ENCODE measurements at places on chromosomes 2 and 18.
A peak's percentile ranks its signal among the peaks of the same experiment; 100 is the strongest.

GRCh38 chr18:58866066-58866772 is 1.5 kb downstream of the ZNF532 start:
- no peak for DNase-seq

DNA sequence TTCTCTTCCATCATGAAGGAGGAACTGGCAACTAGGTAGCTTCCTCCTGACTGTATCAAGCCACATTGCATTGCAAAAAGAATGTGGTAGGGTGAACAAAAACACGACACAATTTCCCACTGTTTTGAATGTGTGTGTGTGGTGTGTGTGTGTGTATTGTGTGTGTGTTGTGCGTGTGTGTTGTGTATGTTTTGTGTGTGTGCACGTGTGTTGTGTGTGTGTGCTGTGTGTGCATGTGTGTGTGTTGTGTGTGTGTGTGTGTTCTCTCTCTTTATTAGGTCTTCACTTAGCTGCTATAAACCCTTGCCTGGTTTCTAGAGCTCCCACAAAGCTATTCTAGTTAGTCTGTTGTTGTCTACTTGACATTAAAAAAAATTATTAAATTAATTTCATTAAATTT is 550.0 kb upstream of the GYPC start:
- no peak for DNase-seq

GRCh38 chr2:1701020-1701419 is 43.3 kb downstream of the PXDN start:
- no peak for DNase-seq

DNA sequence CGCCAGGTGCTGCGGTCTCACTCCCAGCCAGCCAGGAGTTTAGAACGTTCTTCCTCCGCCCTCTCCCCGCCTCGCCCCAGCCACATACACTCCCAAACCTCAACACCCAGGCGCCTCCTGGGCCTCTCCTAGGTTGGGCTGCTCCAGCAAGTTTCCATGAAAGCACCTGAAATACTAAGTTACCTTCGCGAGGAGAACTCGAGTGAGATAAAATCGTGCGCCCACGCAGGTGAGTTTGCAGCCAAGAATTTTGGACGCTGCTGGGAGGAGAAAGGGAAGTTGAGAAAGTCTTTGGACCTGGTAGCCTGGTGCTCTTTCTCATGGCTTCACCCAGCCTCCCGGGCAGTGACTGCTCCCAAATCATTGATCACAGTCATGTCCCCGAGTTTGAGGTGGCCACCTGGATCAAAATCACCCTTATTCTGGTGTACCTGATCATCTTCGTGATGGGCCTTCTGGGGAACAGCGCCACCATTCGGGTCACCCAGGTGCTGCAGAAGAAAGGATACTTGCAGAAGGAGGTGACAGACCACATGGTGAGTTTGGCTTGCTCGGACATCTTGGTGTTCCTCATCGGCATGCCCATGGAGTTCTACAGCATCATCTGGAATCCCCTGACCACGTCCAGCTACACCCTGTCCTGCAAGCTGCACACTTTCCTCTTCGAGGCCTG is at the start of gene GPR39:
TSS of gene GPR39 (plus strand) at position 83 of the 673 bp plus-strand sequence.
- no peak for DNase-seq

GRCh38 chr2:131104487-131105155 is 515 bp upstream of the PLEKHB2 start:
- peak; percentile 51 for DNase-seq

DNA sequence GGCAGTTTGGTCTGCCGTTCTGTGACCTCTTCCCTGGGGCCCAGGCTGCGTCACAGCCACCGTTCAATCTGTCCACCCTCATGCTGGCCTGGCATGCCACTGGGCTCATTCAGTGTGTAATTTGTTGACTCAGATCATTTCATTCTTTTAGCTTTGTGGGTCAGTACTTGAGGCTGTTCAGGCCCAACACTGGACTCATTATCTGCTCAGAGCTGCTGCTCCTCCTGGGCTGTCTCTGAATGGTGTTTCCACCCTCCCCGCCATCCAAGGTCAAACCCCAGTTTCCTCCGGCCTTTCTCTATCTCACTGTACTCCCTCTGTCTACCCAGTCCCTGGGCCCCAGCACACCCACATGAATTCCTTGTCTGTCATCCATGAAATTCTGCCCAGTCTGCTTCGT is 152.4 kb upstream of the NCK2 start:
- DNase-seq: no peak

DNA sequence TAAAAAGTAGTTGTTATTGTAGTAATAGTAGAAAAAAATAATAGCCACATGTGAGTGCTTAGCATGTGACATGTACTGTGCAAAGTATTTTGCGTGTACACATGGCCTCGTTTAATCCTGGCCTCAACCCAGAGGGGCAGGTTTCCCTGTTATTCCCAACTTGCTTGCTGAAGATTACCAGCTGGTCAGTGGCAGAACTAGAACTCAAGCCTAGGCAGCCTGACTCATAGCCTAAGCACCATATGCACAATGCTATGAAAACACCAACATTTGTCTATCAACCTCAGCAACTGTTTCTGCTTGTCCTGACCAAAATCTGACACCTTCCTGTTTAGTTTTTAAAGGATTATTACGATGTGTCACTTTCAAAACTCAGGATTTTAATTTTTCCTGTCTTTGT is 234.9 kb upstream of the SMAD7 start:
- DNase-seq: no peak

DNA sequence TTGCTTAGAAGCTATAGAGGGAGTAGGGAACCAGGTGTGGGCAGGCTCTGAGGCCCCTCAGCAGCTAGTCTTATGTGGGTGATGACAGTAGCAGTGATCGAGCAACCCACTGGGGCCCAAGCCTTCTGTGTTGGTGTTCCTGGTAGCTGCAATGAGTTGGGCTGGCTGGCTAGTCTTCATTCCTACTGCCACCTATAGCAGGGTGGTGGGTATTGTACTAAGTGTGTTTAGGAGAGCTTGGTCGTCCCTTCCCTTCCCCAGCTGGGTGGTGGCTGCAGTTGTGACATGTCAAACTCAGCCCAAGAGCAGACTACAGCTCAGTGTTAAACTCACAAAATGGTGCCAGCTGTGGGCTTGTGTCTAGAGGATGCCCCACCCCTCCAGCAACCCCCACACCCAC is 486.1 kb upstream of the UBE2E3 start:
- DNase-seq: no peak

GRCh38 chr18:23499291-23499781 is 4.0 kb upstream of the RMC1 start:
- DNase-seq: no peak

- no peak for DNase-seq
Measured at GRCh38 chr2:231238689-231239088, 40.3 kb downstream of the ARMC9 start.

DNA sequence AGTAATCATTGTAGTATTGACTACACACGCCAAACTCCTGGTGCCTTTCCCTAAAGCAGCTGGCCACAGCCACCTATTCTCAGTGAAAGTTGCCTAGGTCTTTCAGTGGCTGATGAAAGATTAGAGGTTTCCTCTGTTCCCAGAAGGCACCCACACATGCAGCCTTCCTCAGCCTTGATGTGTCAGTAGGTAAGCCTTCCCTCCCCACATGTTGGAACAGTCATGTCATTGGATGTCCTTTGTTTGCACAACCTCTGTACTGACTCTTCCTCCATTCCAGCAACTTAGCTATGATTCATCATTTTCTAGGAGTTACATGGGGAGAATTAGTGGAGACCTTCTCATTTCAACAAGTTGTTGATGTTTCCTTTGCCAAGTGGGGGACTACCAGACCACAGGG is 630.8 kb upstream of the SLC39A10 start:
- DNase-seq: no peak

GRCh38 chr2:45713136-45713535 is 61.7 kb downstream of the PRKCE start:
- DNase-seq: no peak

DNA sequence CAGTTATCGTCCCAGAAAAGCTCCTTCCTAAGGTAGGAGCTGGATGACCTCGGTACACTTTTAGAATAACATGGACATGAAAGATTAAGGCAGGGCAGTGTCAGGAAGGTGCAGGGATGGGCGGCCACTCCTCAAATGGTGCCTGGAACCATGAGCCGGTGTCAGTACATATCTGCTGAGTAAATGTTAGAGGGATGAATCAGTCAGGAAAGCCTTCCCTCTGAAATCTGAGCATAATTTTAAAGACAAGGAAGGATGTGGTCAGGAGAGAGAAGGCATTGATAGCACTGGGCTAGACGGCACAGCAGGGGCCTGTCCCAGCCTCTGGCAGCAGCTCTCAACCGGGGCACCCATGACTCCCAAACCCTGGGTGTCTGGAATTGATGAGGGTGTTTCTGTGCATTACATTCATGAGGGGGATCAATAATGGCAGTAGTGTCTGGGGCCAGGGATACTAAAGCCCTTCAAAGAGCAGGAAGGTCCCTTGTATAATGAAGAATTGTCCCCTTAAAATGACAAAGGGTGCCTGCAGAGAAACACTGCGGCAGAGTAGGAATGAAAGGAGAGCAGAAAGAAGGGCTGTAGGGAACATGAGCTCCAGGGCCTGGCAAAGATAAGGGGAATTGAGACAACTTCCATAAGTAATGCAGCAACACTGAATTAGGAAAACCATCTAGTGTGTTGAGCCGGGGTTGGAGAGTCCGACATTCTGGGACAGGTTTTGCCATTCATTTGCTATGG is 162.3 kb upstream of the REV1 start:
- no peak for DNase-seq

DNA sequence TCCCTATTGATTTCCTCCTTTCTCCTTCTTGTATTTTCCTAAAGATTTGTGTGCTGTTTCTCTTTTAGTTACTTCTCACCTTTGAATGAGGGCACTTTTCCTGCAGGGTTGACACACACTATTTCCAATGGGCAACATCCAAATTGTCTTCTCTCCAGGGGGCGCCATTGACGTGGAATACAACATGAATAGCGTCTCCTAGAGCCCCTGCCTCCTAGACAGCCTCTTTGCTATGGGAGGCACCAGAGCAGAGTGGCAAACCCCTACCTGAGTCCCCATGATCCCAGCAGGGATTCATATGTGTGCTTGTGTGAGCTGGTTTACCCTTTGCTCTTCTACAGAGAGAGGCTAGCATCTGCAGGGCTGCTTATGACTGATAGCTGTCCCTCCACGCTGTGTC is 61.3 kb upstream of the ITSN2 start:
- DNase-seq: peak; percentile 37

- no peak for DNase-seq
Measured at GRCh38 chr2:127531221-127531648, 4.2 kb upstream of the MYO7B start.

DNA sequence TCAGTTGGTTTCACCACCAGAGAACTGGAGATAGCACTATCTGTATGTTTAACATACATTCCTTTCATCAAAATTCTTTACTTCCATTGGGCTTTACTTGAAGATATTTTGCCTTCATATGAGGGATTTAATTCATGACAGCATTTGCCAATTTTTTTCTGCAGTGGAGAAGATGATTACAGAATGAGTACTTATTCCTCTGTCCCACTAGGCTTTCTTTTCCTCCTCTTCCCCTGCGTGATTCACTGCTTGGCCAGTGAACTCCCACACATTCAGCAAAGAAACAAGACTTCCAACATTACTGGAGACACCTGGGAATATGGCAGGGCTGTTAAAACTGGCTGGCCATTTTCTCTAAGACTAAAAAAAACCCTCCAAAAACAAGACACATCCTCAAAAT is 425.8 kb upstream of the KCNH7 start:
- DNase-seq: no peak

GRCh38 chr2:23096906-23097602 is 287.9 kb upstream of the KLHL29 start:
- no peak for DNase-seq

- DNase-seq: no peak
Measured at GRCh38 chr2:217849154-217849975, 153.4 kb downstream of the TNS1 start.

DNA sequence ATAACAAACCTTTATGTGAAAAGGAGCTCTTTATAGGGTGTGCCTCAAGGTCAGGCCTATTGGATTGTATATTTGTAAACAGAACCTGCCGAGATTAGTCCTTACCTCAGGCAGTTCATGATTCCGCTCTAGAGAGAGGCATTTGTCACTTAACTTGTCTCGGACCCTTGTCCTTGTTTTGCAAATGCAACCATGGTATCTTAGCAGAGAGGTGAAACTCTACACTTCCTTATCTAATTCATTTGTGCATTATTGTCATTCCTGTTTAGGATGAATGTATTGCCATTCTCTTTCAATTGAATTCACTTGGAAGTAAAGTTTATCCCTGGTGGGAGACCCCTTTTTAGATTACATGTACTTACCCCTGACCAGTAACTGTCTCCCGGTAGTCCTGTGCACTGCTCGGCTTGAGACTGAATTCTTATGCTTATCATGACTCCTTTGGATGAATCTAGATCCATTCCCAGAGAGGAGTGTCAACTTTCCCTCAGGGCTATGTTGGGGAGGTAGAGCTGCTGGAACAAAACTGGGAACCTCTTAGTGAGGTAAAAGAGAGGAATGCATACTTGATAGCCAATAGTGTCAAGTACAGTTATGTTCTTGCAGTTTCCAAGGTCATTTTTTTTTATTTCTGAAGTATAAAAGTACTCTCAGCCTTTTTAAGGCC is 46.6 kb downstream of the SGPP2 start:
- no peak for DNase-seq

- DNase-seq: no peak
Measured at GRCh38 chr18:3151399-3152264, 68.1 kb downstream of the MYOM1 start.

DNA sequence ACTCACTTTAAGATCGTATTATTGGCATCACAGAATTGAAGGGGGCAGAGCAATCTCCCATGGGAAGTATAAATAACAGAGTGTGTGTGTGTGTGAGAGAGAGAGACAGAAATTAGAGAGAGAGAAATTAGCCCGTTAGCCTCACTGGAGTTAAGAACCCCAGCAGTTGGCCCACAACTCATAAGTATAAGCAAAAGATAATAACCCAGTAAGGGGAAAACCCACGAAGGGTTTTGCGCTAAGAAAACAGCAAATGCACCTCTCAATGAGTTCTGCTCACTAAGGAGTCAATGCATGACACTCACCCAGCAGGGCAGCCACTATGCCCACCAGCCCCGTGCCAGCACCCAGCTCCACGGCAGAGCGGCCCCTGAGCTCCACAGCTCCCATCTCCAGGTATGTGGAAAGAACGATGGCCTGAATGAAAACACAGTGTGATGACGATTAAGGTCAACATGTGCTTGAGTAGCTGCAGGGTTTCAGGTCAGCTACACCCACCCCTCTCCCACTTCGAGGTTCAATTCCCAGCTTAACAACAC is 3.6 kb downstream of the METTL21A start:
- no peak for DNase-seq

- DNase-seq: no peak
Measured at GRCh38 chr2:8672940-8673339, 8.9 kb upstream of the ID2 start.

All from T-helper 1 cell (primary cell).